ENCODE measurements at places on chromosomes 5 and 9.

- no peak for DNase-seq
These were observed 34.2 kb downstream of the WNK2 start for GRCh38 chr9:93218161-93218560.

- no peak for DNase-seq
These were observed 180.9 kb downstream of the AOPEP start for GRCh38 chr9:94907264-94907936.

- no peak for DNase-seq
These were observed 36.7 kb downstream of the F2RL2 start for GRCh38 chr5:76586531-76586930.

GRCh38 chr5:143023411-143024096 is 253.4 kb downstream of the ARHGAP26 start:
- peak; percentile 73 for DNase-seq

DNA sequence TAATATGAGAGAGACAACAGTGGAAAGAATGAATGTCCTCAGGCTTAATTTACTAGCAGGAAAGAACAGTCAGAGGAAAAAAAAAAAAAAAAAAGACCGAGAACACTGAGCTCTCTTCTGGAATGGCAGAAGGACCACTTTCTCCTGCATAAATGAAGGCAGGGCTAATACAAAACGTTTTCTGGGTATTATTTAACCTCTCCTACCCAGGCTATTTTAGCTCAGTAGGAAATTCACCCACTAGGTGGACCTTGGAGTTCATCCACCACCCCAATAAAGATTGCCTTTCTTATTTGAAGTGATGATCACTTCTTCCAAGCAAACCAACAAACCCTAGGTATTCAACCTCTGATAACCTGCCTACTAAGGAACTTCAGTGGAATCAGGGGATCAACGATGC is 3.7 kb downstream of the GLIS3 start:
- DNase-seq, result no peak

DNA sequence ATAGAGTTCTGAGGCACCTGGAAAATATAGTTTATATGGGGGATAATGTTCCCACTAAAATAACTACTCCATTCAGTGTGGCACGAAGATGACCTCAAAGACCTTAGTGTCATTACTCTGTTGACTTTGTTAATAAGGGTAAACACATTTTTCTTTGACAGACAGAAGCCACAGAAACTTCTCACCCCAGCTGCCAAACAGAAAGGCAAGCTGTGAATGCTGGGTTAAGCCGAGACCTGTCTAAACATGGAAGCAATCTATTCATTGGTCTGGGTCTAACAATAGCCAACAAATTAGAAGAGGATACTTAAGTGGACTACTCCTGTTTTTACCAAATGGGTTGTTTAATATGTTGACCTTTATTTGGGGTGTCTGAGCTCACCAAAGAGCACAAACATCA is 171.4 kb downstream of the TLE1 start:
- no peak for DNase-seq

DNA sequence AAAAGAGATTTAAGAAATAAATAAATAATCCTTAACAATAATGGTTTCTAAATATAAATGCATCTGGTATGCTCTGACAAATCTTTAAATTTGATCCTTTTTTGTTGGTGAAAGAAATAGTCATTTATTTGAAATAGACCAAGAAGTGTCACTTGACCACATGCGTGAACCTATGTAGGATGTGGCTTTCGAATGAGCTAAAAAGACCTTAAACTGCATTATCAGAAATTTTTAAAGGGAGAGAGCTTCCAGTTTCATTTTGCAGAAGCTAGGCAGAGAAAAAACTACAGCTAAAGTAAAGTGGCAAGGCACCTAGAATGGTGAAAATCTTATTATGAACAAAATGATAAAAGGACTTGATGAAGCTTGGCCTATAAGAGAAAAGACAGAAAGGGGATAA is 309.2 kb upstream of the EFNA5 start:
- DNase-seq, result no peak

DNA sequence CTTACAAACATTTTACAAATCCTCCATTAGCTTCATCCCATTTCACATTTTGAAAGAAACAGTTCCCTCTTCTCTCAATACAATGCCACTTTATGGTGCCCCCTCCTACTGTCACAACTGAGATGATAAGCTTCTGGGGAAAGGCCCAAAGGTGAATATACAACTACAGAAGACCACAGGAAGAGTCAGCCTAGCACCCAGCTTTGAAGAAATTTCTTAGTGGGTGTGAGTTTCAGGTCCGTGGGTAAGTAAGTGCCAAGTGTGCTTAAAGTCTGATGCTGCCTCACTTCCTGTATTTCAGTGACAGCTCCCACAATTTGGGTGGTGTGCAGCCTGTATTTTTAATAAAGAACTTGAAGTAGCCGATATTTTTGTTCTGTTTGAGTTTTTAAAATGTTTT is 68.1 kb downstream of the ARHGEF28 start:
- DNase-seq, result peak; percentile 21

DNA sequence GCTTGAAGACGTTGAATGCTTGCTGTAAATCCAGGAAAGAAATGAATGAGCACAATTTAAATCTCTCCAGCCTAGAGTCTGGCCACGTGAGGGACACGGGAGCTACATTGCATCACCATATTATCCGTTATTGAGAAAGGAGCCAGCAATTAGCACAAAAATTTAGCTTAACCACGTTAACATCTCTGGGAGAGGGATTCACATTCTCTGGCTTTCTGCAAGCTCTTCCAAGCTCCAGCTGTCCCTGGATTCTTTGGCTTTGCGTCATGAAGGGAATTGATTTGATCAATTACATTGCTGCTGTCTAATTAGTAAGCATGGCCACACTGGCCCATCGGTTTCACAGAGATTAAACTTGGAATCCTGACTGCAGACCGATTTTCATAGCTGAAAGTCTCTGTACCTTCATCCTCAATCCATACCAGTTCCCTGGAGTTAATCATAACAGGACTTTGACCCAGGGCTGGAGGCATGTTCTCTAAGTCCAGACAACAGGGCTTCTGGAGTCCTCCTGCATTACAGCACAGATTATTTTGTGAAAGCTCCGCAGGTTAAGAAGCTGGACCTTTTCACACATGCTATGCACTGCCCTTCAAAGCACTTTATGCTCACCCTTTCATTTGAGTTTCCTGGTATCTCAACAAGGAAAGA is 31.6 kb downstream of the ADRA1B start:
- DNase-seq, result no peak

DNA sequence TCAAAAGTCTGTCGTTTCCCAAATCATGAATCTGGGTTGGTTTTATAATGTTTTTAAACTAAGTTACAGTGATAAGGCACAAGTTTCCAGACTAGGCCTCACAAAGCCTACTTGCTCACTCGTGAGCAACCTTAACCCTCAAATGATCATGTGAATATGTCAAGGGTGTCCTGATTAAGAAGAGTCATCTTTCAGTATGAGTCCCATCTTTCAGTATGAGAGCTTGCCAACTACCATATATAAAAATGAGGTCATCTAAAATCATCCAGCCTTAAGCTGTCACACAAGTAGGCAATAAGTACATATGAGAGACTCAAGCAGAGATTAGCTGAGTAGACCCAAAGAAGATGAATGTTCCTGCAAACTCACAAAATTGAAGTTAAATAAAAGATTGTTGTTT is 668.4 kb upstream of the FAM174A start:
- no peak for DNase-seq

DNA sequence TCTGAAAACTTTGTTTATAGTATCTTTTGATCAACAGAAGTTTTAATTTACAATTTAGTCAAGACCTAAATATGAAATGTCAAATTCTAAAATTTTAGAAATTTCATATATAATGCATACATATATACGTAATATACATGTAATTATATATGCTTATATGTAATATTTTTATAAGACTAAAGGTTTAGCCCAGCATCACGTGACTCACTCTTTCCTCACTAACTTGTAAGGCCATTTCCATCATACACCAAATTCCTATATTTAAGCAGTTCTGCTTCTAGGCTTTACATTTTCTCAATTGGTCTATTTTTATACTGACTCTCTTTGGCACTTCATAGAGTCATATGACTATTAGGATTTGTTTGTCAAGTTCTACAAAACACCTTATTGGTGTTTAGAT is 56.4 kb downstream of the CFAP95 start:
- DNase-seq, result no peak

- DNase-seq, result no peak
These were observed 101.4 kb downstream of the FBXO4 start for GRCh38 chr5:42026446-42026845.

DNA sequence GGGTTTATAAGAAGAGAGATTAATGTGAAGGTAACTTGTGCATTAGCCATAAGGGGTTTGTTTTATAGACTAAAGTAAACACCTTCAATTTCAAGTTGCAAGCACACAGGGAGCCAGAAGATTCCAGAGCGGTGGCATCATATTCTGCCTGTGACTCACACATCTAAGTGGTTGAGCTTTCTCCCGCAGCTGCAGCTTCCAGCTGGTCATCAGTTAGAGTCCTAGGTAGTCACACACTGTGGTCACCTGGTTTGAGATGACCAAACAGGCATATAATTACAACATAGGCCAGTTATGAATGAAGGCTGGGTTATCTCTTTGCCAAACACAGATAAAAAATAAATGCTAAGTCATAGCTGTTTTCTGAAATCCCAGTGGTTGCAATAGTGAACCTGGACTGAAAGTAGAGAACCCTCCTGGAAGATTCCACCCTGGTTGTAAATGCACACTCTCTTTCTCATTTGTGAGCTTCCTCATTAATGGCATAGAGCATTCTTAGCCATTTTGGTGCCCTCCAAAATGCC is 171.3 kb downstream of the GDNF start:
- no peak for DNase-seq
